NCI-H2171 (cell line): ENCODE measurements at places on chromosomes 6 and 20.

- DNase-seq: no peak
These were observed 42.9 kb upstream of the UST start for GRCh38 chr6:148703900-148704299.

DNA sequence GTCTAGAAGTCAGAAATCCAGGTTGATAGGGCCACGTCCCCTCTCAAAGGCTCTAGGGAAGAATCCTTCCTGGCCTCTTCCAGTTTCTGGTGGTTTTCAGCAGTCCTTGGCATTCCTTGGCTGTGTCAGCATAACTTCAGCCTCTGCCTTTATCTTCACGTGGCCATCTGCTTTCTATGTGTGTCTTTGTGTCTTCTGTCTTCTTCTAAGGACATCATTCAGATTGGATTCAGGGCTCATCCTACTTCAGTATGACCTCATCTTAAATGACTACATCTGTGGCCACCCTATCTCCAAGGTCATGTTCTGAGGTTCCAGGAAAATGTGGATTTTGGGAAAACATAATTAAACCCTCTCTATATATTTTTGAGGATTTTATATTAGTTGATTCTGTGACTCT, 23.0 kb downstream of the C6orf89 start:
- no peak for DNase-seq

GRCh38 chr6:157587127-157587926, 206.3 kb downstream of the ZDHHC14 start:
- DNase-seq: no peak

GRCh38 chr20:33552519-33552918, 62.6 kb downstream of the CBFA2T2 start:
- DNase-seq: no peak

DNA sequence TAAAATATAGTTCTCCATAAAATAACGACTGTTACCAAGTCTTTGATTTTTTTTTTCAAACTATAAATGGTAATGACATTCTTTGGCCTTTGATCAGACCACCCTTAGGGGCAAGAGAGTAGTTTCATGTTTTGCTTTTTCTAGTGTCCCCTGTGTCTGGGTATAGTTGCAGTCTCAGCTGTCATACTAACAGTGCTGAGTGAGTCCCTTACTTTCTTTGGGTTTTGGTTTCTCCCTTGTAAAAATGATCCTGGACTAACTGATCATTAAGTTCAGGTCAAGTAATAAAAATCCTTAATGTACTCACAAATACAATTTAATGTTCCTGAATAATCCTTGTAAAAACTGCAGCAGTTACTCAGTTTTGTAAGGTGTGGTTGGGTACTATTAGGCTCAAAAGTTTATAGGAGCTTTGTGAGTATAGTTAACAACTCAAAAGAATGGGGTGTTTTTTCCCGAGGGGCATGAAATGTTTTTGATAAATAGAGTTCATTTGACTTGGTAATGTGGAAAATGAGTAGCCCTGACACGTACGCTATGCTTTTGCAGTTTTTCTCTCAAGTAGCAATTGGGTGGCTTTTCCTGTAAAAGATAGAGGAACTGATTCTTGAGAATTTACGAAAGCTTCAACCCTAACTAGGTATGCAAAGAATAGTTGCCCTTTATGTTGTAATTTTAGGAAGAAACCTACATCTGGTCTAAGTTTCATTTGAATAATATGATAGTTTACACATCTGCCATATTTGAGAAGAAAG, 6.2 kb downstream of the PTPN1 start:
- no peak for DNase-seq

DNA sequence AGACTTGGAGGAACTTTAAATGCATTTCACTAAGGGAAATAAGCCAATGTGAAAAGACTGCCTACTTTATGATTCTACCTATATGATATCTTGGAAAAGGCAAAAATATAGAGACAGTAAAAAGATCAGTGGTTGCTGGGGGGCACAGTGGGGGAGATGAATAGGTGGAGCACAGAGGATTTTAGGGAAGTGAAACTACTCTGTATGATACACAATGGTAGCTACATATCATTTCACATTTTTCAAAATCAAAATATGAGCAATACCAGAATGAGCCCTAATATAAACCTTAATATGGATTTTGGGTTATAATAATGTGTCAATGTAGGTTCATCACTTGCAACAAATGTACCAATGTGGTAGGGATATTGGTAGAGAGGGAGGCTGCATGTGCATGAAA, 161.4 kb upstream of the HTR1E start:
- no peak for DNase-seq
